ENCODE measurements at places on chromosomes 12 and 14. TPM values are rescaled to one million over a fixed set of nuclear protein-coding genes. Genes with fewer than 3 reads are reported as not detected.

The KRT2 gene
- total RNA-seq, result not detected

The FRMD6 gene
- 0.93 TPM for total RNA-seq

DNA sequence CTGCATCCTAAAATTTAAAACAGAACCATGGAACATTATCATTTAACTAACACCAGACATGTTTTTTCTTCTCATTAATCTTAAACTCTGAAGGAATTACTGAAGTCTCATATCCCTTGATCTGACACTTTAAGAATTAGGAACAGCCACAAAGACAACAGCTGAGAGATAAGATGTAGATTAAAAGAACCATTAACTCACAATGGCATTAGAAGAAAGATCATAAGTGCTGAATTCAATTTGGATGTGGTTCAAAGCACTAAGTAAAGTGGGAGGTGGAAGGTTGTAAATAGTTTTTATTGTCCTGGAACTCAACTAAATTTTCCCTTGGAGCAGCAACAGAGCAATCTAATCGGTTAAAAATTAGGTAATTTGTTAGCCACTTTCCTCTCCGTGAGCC is 199.0 kb upstream of the ATP2B1 start:
- H3K27me3 ChIP-seq, result no peaks in the 10 kb centered on the region
- H3K27ac ChIP-seq, result no peak overlapping the region
- H3K4me1 ChIP-seq, result no peaks in the 10 kb centered on the region
- no peaks in the 10 kb centered on the region for H3K36me3 ChIP-seq

The NPC2 gene
- 60.2 TPM for total RNA-seq

The GLTP gene
- 22.1 TPM for total RNA-seq

The CLECL1 gene
- total RNA-seq, result not detected

GRCh38 chr12:1926251-1926657 is 7.8 kb upstream of the CACNA2D4 start:
- no peak for DNase-seq
- no peak overlapping the region for H3K4me3 ChIP-seq
- no peaks in the 10 kb centered on the region for H3K36me3 ChIP-seq

- no peaks in the 10 kb centered on the region for H3K27me3 ChIP-seq
- no peak for DNase-seq
- H3K27ac ChIP-seq, result no peak overlapping the region
- no peaks in the 10 kb centered on the region for H3K36me3 ChIP-seq
- H3K4me1 ChIP-seq, result no peaks in the 10 kb centered on the region
Observed at GRCh38 chr12:126891789-126892188, 1375.2 kb upstream of the TMEM132C start.

DNA sequence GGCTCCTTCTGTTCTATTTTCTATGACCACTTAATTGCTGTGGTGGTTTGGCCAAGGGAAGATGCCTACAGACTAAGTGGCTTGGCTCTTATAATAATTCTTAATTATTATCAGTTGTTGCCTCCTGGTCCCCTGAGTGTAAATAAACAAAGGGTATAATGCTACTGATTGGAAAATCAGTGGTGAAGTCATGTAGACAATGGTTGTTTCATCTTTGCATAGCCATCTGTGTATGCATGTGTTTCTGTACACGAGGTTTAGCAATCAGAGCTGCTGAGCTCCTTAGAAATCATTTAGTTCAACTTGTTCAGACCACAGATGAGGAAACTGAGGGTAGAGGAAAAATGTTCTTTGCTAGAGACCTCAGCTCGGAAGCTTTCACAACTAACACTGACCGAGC is 152.2 kb downstream of the STXBP6 start:
- no peaks in the 10 kb centered on the region for H3K4me1 ChIP-seq
- no peaks in the 10 kb centered on the region for H3K36me3 ChIP-seq
- H3K27ac ChIP-seq, result no peak overlapping the region
- H3K4me3 ChIP-seq, result no peak overlapping the region
- no peaks in the 10 kb centered on the region for H3K27me3 ChIP-seq

Data from naive thymus-derived CD4-positive, alpha-beta T cell (primary cell).